ENCODE measurements at places on chromosomes 5 and 9.

DNA sequence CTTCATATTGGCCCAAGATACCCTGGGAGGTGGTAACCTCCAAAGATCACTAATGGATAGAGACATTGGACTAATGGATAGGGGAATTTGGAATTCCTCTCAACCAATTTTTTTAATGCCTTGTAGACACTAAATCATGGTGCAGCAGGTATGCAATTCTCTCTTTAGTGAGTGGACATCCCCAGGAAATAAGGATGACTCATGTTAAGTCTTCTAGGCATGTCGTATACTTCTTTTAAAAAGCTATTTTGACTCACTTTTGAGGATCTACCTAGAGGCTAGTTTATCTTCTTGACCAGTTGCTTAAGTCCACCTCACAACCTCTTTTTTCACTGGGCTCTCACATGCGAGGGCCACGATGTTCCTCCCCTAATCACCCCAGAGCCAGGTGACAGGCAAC is 211.6 kb upstream of the CDH12 start:
- DNase-seq, result no peak

DNA sequence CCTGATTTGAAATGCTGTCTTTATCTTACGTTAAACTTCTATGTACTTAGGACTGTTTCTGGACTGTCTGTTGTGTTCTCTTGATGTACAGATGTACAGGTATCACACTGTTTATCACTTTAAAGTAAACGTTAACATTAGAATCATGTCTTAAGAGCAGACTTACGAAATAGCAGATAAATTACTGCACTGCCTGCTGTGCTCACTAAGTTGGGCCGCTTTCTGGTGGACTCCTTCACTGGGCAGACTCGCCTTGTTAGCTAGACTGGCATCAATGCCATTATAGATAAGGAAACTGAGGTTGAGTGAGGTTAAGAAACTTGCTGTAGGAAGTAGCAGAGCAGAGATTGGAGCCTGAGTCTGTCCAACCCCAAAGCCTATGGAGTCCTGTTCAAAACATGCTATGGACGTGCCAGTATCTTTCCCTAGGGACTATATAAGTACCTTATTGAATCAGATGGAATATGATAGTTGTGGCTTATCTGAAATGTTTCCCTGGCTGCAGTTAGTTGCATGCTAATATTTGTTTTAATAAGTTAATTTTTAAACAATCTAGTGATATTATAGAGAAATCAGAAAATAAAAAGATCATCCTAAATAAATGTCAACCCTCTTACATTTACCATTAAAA is 16.9 kb downstream of the ZNF618 start:
- no peak for DNase-seq

DNA sequence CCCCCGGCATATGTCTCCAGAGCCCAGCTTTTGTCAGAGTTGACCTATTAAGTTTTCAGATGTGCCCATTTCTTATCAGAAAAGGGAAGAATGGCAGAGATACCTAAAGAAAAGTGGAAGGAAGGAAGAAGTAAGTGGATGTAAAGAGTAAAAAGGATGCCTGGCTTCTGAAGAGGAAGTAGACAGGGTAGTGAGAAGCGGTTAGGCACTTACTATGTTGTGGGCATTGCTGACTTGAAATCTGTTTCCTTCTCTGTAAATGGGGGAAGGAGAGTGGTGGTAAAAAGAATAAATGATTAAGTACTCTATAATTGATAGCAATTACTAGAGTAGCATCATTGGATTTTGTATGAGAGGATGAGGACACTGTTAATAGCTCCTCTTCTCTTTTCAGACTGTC is 9.9 kb downstream of the ANP32B start:
- no peak for DNase-seq

- no peak for DNase-seq
These were observed 9.6 kb downstream of the LRRC8A start for GRCh38 chr9:128891321-128892220.

DNA sequence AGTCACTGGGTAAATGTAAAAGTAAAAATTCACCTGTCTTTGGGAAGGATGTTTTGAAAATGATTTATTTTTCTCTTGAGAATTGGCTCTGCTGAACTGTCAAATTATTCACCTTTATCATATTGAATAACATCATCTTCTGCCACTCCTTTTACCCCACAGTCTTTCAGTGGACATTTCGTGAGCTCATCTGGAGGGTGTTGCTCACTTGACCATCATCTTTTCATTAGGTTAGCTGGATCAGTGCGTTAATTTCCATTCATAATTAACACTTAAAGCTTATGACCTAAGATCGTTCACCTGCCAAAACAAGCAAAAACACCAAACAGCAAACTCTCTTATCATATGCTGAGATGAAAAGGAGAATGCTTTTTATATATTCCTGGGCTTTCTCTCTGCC is 53.4 kb upstream of the TNFAIP8 start:
- DNase-seq, result no peak

DNA sequence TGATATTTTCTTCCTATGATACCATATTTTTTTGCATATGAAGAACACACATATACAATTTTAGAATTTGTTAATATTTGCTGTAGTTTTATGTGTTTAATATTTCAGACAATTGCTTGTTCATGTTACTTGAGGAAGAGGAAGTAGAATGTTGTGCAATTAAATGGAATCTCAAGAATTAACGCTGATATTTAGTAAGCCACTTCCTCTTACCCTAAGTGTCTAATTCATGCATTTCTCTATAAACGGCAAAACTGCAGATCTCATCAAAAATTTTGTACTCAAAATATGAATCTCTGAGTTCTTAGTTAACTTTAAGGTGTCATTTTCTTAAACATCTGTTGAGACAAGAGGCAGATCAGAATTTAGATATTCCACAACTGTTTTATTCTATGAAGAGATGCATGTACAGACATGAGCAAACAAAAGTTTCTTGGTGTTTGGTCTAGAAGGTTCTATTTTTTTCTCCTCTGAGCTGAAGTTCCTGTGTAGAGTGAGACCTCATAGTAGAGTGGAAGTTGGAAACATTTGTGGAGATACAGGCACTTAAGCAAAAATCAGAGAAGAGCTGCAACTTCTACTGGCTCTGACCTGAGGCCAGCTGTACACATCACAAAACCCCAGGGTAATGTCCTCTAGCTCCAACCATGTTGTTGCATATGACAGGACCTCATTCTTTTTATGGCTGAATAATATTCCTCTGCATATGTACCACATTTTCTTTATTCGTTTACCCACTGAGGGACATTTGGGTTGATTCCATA is 16.6 kb upstream of the TGFBI start:
- DNase-seq, result no peak

DNA sequence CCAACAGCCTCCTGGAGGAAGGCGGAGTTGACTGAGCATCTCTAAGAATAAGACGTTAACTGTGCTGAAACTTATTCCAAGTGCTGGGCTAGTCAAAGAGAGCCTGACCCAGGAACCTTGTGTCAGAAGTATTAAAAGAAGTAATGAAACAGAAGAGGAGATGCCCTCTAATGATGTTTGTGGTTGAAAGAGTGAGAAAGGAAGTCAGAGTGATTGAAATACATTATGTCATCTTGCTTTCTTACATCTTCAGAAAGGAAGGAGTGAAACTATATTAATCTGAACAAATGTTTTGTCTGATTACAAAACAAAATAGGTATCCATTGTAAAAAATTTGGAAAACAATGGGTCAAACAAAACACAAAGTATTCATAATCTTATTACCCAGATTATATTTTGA is 460.7 kb downstream of the NTRK2 start:
- DNase-seq, result no peak

DNA sequence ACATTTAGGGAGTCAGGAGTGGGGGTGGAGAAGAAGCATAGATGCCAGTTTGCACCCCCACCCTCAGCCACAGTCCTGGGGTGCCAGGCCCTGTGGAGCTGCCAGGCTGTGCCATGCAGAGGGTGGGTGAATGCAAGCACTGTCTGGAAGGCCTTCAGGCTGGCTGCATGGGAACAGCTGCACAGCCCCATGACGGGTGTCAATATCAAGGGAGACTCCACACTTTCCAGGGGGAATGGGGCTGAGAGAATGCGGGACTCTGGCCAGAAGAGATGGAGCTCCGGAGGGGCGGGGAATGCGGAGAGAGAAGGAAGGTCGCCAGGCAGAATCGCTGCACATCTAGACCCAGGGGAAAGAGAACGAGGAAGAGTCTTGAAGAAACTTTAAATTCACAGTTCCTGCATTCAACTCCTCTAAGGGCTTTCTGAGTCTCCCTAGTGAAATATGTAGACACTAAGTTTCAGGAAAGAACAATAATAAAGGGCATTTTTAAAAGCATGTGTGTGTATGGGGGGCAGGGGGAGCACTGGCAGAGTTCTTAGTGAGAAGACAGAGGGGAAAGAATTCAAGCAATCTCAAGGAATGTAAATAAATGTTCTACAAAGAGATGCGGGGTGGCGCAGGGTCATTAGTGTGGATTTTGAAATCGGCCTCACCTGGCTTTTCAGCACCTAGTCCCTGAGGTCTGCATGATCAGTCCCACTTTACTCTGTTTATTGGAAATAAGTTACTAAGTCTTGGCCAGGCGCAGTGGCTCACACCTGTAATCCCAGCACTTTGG is 59.1 kb downstream of the BOD1 start:
- DNase-seq, result no peak

DNA sequence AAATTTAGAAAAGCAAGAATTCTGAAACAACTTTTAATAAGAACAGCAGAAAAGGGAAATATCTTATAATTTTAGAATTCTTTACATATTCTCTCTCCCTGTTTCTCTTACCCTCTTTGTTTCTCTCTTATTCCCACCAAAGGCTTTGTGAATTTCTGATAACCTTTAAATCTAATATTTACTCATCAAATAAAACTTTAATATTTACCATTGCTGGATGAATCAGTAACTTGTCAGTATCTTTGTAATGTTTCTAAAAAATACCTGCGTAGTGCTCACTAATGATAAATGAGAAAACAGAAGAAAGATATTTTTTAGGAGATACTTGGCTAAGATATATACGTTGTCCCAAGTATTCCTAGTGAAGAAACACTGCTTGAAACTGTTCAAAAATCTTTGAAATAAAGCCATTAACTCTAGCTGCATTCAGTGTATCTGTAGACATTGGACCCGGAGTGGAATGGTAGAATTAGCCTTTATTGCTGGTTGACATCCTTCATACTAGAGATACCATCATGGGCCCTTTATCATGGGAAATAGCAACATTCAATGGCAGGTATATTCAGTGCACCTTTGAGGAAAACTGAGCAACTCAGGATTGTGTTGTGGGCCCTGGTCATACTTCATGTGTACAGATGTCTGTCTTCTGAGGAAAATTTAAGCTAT is 2160.4 kb downstream of the MAT2B start:
- no peak for DNase-seq

GRCh38 chr5:135553688-135554462 is 18.1 kb upstream of the NEUROG1 start:
- DNase-seq, result no peak

DNA sequence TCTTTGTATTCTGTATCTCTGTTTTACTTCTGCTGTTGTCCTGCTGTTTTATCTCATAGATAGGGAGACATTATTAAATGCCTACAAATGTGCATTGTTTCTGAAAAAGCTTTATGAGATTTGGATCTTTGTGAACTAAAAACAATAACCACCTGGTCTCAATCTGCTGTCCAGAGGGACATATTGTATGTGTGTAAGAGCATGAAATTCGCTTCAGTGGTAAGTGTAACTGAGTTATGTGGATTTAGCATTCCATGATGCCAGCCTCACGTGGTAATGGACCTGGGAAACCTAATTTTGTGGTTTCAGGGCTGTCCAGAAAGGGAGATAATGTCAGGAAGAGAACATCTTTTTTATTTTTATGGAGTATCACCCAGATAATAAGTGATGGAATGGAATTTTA is 119.3 kb downstream of the GDNF start:
- no peak for DNase-seq

GRCh38 chr5:94027145-94027544 is 285.7 kb upstream of the POU5F2 start:
- DNase-seq, result no peak

DNA sequence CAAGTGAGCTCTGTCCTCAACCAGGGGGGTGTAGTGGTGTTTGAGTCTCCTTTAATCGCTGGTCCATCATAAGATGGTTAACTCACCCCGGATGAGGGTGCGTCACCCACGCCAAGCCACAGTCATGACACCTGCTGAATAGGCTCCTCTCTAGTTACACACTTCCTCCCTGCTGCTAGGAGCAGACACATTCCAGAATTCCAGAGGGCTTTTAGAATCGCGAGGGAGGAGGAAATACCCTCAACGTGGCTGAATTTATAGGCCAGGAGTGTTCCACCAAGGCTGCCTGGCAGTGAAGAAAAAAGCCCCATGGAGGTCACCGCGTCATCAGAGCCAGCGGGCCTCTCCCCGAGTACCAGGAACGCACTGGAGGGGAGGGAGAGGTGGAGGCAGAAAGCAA is 5.1 kb downstream of the GLRX start:
- DNase-seq, result no peak

GRCh38 chr9:16921855-16922254 is 51.4 kb upstream of the BNC2 start:
- DNase-seq, result no peak

DNA sequence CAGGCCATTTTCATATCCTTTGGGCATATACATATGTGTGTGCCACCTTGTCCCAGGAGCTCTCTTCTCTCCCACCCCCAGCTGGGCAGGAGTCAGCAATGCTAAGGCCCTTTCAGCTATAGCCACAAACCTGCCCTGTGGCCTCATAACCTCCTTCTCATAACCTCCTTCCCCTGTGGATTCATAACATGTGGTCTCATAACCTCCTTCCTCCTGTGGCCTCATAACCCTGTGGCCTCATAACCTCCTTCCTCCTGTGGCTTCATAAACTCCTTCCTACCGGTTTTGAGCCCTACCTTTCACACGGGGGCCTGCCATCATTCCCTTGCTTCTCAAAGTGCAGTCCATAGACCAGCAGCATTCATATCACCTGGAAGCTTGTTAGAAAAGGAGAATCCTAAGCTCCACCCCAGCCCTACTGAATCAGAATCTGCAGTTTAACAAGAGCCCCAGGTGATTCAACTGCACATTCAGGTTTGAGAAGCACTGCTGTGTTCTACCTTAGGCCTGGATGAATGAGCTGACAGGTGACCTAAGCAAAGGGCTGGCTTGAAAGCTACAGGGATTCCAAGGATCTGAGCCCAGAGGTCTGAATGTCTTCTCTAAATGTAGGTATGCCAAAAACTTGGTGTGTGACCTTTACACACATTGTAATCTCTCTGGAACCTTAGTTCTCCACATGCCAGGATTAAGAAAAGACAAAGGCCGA is 41.9 kb upstream of the PLPP6 start:
- no peak for DNase-seq

DNA sequence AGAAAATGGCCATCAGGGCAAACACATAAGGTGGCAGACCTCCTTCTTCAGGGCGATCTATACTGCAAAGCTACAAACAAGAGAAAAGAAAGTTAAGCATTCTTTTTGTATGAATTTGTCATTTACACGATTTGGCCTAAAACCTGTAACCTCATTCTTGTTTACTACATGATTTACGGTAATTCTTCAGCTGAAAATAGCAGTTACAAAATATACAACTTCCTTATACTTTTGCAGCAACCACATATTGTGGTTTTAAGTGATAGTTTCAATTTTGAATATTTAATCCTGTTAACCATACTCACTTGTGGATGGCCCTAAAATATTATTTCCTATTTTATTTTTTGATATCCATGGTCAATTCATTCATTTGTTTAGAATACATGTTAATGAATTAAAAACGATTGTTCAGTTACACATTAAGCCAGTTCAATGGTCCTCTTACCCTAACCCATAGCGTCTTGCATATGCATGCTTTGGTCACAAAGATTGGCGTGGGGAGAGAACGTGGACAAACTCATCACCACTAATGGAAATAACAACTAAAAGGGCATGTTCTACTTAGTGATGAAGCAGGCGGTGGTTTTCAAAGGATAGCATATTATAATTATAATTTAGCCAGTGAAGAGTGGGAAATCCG is 16.6 kb downstream of the TUT7 start:
- no peak for DNase-seq

All from esophagus squamous epithelium (tissue), 5 donors.